ENCODE measurements at places on chromosomes 7 and 10.

DNA sequence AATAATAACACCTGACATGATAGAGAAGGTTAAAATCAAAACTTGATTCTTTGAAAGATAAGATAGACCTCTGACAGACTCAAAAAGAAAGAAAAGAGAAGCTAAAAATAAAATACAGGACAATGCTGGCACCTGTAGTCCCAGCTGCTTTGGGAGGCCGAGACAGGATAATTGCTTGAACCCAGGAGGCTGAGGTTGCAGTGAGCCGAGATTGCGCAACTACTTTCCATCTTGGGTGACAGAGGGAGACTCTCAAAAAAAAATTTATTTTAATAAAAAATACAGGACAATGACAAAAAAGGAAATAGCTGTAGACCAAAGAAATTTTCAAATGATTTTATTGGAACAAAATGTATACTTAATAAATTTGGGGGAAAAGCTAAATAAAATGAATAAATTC lies 263.2 kb downstream of the SDK1 start:
- no peak for DNase-seq

- DNase-seq = no peak
These were observed 18.8 kb downstream of the TMEM196 start for GRCh38 chr7:19754521-19755116.

DNA sequence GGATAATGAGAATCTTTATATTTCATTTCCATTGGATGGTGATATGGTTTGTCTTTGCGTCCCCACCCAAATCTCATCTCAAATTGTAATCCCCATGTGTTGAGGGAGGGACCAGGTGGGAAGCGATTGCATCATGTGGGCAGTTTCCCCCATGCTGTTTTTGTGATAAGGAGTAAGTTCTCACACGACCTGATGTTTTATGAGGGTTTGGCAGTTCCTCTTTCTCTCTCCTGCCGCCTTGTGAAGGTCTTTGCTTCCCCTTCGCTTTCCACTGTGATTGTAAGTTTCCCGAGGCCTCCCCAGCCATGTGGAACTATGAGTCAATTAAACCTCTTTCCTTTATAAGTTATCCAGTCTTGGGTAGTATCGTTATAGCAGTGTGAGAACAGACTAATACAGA lies 59.4 kb downstream of the MTPN start:
- DNase-seq = no peak

DNA sequence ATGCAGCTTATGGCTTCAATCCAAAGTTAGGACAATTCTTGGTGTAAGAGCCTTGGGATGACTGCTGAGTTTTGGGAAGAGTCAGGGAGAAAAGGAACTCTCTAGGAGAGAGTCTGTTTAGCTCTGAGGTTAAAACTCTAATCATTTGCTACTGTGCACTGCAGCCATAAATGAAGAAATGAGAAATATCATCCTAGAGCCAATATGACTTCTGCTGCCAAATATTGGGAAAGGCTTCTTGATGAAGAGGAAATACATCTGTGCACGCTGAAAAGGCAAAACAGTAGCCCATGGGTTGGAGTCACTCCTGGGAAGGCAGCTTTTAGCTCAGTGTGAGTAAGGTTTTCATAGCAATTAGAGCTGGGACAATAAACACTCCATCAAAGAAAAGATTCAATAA lies 308.8 kb downstream of the SFMBT2 start:
- DNase-seq = no peak

GRCh38 chr7:103865442-103865841 lies 124.0 kb downstream of the RELN start:
- no peak for DNase-seq

DNA sequence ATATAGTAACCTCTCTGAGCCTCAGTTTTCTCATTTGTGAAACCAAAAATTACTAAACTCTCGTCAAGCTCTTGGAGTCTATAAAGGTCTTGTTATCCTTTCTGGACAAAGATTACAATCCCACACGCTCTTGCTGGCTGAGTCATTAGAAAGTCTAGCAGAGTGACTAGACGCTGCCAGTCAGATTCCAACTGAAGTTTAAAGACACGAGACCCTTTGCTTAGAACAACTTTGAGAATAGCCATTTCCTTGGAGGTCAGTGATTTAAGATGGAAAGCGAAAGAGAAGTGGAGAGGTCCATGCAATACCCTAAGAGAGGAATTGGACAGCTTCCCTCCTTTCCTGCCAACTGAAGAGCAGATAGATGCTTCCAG lies 119.5 kb downstream of the APBB1IP start:
- no peak for DNase-seq

GRCh38 chr7:132943645-132944044 lies 138.2 kb downstream of the CHCHD3 start:
- no peak for DNase-seq

DNA sequence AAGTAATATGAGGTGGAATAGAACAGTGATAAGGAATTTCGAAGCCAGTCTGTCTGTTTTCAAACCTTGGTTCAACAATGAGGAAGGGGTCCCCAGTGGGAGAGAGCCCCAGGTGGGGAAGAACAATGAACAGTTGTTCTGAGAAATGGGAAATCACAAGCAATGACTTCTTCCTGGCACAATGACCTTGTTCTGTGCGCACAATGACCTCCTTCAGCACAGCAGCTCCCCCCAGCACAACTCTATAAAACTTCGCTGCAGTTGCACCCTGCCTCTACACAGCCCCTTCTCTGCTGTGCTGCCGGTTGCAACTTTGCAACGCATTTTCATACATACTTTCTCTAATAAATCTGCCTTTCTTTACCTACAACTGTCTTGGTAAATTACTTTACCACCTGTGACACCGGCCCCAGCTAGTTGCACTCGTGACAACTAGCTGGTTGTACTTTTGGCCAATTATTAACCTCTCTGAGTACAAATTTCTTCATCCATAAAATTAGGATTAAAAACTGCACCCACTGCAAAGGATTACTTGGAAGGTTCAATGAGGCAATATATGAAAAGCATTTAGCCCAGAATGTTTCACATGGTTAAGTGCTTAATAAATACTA lies 40.5 kb downstream of the ASB4 start:
- DNase-seq = no peak

DNA sequence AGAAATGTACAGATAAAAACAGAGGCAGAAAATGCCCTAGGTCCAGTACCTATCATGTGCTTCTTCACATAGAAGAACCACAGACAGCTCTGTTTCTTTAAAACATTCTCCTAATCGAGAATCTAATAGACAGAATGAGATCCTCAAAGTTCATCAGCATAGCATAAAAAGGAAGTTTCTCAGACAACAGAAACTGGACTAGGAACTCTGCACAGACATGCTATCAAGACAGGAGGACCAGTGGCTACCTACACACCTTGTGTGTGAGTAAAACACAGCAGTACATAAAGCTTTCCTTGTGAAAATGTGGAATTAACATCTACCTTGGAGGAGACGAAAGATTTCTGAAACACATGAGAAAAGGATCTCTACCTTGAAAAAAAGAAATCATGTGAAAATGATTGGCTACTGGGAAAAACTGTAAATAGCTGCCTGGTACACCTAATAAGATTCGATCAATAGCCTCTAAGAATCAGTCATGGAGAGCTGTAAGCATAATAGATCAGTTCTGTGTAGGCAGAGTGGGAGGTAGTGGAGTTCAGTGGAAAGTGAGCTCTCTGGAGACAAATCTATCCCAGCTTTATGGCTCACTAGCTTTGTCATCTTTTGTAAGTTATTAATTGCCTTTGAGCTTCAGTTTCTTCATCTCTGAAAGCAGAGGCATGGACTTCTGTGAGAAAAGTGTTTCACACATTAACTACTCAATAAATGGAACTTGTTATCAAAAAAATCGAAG lies 26.7 kb downstream of the ELAPOR2 start:
- DNase-seq = no peak

DNA sequence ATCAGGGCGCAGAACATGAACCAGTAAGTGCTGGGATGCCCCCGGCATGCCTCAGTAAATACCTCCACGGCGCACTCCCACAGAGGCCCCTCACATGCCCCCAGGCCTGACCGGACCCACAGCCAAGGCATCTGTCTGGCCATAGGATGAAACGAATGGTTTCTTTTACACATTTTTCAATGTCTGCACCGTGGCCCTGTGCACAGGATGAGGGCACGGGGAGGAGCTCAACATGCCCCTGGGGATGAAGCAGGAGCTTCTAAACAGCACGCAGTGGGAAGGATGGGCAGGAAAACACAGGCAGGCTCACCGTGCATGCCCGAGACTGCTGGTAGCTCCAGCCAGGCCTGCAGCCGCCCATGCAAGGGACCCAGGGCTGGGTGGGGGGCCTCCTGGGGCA lies 283.3 kb downstream of the TNS3 start:
- no peak for DNase-seq

GRCh38 chr7:3193379-3194120 lies 107.5 kb upstream of the SDK1 start:
- no peak for DNase-seq

DNA sequence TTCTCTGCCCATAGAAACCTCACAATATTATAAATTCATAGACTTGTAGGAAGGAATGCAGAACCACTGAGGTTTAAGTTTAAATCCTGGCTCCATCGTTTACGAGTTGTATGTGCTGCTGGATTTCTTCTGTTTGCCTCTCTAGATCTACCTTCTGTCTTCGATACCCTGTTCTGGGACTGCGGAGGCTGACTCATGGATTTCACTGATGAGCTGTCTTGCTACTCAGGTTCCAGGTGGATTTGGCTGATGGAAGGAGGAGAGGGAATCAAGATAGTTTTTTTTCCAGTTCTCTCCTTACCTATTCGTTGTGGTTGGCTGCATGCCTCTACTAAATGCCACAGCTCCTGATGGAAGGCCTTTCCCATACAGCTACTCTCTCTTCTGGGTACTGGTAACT lies 375.8 kb downstream of the REEP3 start:
- DNase-seq = no peak

- DNase-seq = no peak
These were observed 16.2 kb downstream of the SLC16A12 start for GRCh38 chr10:89518876-89519842.

GRCh38 chr10:75910032-75910431 lies 478.6 kb downstream of the LRMDA start:
- DNase-seq = no peak

- DNase-seq = no peak
These were observed 190.2 kb downstream of the REEP3 start for GRCh38 chr10:63711361-63711760.

- DNase-seq = no peak
These were observed 63.8 kb upstream of the RET start for GRCh38 chr10:43013065-43013464.

- no peak for DNase-seq
These were observed 505.5 kb upstream of the ZMIZ1 start for GRCh38 chr10:78563314-78563713.

GRCh38 chr7:100561491-100562194 lies 12.1 kb downstream of the SAP25 start:
- no peak for DNase-seq

DNA sequence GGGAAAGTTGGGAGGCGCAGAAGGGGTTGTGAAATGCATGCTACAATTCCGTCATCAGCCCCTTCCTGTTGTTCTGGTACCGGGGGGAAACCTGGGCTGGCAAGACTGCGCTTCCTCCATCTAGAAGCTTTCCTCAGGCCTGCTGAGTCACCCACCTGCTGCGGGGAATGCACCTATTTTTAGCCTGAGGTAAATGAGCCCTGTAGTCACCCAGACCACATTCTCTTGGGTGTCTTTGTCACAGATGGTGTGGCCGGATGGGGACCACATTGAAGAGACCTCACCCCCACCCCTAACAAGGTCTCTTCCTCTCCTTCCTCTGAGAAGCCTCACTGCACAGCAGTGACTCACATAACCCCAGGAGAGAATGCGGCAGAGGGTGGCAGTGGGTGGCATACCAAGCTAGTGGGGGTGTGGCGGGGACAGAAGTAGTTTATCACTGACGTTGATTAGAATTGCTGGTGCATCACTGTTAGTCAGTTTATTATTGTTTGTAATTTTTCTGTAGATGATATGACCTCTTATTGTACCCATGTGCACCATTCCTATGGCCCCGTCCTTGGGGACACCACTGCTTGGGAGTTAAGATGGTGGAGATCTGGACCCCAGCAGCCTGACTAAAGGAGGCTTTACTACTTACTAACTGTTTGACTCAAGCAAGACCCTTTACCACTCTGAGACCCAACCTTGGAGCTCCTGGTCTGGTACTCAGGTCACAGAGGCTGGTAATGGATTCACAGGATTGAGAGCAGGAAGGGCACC lies 83.0 kb upstream of the DUSP5 start:
- peak; percentile 90 for DNase-seq

DNA sequence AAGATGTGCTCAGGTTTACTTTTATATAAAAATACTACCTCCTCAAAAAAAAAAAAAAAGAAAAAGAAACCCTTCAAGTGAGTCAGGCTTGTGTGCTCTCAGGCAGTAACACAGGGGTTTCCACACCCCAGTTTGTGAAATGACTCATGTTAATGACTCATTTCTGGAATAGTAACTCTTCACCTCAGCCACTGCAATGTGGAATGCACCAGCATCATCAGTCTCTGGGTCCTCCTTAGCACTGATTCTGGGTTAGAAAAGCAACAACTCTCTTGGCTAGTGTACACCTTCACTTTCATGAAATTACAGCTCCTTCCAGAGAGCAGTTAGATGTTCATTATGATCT lies 110.6 kb downstream of the EMX2 start:
- DNase-seq = peak; percentile 48

- no peak for DNase-seq
These were observed 31.7 kb downstream of the CAMK1D start for GRCh38 chr10:12380999-12381398.
